HCT116 (cell line): ENCODE measurements at places on chromosomes 1 and 21. TPM values are rescaled to one million over a fixed set of nuclear protein-coding genes. Genes with fewer than 3 reads are reported as not detected.

Gene ALPL
- 0.61 TPM for total RNA-seq

Gene S1PR1
- 0.61 TPM for total RNA-seq

Gene OR6K2
- total RNA-seq = not detected

Gene MAEL
- total RNA-seq = not detected

Gene KISS1
- 1.3 TPM for total RNA-seq

Gene PWP2
- 43.1 TPM for total RNA-seq

Gene DNM3
- total RNA-seq = 3.1 TPM

Gene CRP
- 1.3 TPM for total RNA-seq

Gene LRRC38
- total RNA-seq = not detected

Gene BMP8A
- total RNA-seq = 4.1 TPM

Gene GABRD
- total RNA-seq = 15.6 TPM

Gene TMEM52
- 27.5 TPM for total RNA-seq

Gene C1orf52
- 23.3 TPM for total RNA-seq

Gene CD1B
- not detected for total RNA-seq

Gene NRDC
- 182 TPM for total RNA-seq

Gene ADORA3
- total RNA-seq = not detected

Gene THEM5
- not detected for total RNA-seq

Gene BECN2
- total RNA-seq = not detected

Gene PADI6
- total RNA-seq = not detected

Gene FOXO6
- 7.0 TPM for total RNA-seq

Gene RNF19B
- total RNA-seq = 22.5 TPM

Gene FTCD
- total RNA-seq = 2.5 TPM

Gene RNU1-4
- total RNA-seq = 1,685 TPM

Gene TDRD10
- total RNA-seq = not detected

Gene PALMD
- 0.12 TPM for total RNA-seq

Gene PTGS2
- 0.91 TPM for total RNA-seq

Gene TNFRSF18
- 56.2 TPM for total RNA-seq

Gene CLDN14
- not detected for total RNA-seq

Gene VPS72
- total RNA-seq = 68.9 TPM

Gene GJA9
- total RNA-seq = not detected

Gene CD1E
- total RNA-seq = not detected

Gene BARHL2
- total RNA-seq = not detected

Gene OR14K1
- not detected for total RNA-seq

Gene SELL
- 4.1 TPM for total RNA-seq

Gene RNU1-2
- 1,685 TPM for total RNA-seq

Gene FCRL1
- not detected for total RNA-seq

Gene CLDN19
- not detected for total RNA-seq

Gene ATF3
- total RNA-seq = 43.2 TPM

Gene CR2
- total RNA-seq = 4.0 TPM

Gene OR2L5
- total RNA-seq = not detected

Gene MAP3K21
- 19.1 TPM for total RNA-seq

Gene MMP23B
- 8.7 TPM for total RNA-seq

Gene NENF
- 78.4 TPM for total RNA-seq

Gene TTC22
- 1.8 TPM for total RNA-seq

Gene RGS8
- total RNA-seq = not detected

Gene LCK
- total RNA-seq = 0.79 TPM

Gene TMEM79
- total RNA-seq = 6.3 TPM

Gene NBPF20
- total RNA-seq = 3.8 TPM
